Anterior cingulate cortex (tissue), 58 donors: ENCODE measurements at places on chromosomes 6 and 20.
A peak's percentile ranks its signal among the peaks of the same experiment; 100 is the strongest.

DNA sequence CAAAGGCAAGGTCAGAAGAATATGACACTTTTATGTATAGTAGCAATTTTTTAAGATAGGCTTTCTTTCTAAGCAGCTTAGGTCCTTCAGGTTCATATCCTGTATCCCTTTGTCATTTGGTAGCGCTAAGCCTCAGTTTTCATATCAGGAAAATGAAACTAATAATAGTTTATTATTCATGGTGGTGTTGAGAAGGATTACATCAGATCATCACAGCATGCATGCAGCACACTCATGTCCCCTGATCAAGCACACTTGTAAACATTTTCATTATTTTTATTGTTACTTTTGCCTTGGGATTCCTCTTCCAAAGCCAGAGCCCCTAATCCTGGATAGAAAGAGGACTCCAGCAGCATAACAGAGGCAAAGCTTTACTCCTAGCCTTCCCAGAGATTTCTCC is 70.2 kb upstream of the ADGRF1 start:
- DNase-seq = no peak

- DNase-seq = no peak
Observed at GRCh38 chr20:43744966-43745730, 18.3 kb upstream of the GTSF1L start.

DNA sequence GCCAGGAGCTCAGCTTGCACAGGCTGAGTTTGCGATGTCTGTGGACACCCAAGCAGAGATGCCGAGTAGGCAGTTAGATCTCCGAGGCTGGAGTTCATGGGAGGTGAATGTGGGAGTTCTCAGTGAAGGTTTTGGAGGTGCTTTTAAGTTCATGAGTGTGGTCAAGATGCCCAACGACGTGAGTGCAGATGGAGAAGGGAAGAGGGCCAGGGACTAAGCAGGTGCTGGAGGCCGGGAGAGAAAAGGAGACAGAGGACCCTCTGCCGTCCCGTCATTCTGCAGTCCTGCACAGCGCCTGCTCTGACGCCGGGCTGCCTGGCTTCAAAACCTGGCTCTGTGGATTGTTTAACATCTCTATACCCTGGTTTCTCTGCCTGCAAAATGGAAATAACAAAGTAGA is 15.5 kb downstream of the ITPR3 start:
- DNase-seq = no peak

- no peak for DNase-seq
Observed at GRCh38 chr20:57620274-57620990, at the start of gene ZBP1. Gene ZBP1 (minus strand): TSS chr20:57620426. CDS start chr20:57620295, 131 bp downstream.

DNA sequence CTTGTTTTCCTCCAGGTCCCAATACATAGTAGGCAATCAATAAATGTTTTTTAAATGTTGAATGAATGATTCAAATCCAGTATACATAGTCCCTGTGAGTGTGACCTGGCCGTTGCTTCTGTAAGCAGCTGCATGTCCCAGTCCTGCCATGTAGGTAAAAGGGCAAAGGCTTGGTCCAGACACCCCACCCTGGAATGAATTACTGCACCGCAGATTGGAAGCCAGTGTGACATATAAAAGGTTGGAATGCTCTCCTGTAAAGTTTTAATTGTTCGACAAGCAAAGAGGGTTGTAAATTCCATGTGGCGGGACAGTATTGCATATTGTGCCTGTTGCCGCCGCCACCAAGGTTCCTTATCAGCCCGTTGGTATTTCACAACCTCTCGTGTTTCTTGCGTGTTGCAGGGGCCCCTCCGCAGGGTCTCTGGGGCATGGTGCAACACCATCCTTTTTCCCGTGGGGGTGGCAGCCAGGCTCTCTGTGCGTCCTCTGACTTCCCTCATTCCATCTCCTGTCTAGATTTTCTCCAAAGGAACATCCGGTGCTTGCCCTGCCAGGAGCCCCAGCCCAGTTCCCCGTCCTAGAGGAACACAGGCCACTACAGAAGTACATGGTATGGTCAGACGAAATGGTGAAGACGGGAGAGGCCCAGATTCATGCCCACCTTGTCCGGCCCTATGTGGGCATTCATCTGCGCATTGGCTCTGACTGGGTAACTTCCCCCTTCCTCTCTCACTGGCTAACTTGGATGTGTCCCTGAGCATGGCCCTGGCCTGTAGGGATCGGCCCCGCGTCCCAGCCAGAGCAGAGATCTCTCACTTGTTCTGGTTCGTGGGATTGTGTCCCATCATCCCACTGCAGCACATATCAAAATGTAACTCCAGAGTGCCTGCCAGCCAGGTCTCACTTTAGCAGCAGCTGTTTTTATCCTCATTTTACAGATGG is 20.3 kb downstream of the POFUT1 start:
- DNase-seq = peak; percentile 11

- DNase-seq = no peak
Observed at GRCh38 chr6:82270881-82271635, 23.5 kb upstream of the IBTK start.

GRCh38 chr6:130900913-130901312 is 73.7 kb downstream of the SMLR1 start:
- no peak for DNase-seq

DNA sequence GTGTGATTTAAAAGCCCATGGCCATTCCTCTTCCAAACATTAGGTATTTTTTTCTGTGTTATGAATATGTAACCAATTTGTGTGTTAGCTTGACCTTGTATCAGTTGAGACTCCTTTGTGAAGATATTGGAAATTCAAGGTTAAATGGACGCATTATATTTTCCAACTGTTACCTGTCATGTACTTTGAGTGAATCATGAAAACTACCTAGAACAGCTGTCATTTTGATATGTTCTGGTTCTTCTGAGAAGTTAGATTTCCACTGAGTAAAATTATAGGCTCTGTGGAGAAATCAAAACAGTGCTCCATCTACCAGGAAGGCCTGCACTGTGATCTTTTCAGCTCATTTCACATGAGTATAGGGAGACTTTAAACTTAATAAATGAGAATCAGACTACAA is 470.0 kb downstream of the NKAIN2 start:
- DNase-seq = no peak
